ENCODE measurements at places on chromosomes 13 and 19.
A peak's percentile ranks its signal among the peaks of the same experiment; 100 is the strongest.

GRCh38 chr13:30038884-30039283 lies 188.5 kb upstream of the UBL3 start:
- no peak for DNase-seq

DNA sequence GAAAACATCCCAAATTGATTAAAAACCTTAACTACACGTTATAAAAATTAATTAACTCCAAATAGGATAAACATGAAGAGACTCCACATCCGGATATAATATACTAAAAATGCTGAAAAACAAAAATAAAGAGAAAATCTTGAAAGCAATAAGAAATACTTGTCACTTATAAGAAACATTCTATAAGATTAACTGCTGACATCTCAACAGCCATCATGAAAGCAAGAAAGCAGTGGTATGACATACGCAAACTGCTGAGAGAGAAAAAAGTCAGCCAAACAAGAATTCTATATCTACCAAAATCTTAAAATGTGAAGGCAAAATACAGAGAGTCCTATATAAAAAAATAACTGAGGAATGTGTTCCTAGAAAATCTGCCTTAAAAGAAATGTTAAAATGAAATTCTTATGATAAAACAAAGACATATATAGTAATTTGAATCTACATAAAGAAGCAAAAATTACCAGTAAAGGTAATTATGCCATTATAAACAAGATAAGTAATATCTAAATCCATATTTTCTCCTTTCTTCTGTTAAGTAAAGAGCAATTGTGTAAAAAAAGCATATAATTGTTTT lies 1851.1 kb downstream of the PCDH9 start:
- no peak for DNase-seq

DNA sequence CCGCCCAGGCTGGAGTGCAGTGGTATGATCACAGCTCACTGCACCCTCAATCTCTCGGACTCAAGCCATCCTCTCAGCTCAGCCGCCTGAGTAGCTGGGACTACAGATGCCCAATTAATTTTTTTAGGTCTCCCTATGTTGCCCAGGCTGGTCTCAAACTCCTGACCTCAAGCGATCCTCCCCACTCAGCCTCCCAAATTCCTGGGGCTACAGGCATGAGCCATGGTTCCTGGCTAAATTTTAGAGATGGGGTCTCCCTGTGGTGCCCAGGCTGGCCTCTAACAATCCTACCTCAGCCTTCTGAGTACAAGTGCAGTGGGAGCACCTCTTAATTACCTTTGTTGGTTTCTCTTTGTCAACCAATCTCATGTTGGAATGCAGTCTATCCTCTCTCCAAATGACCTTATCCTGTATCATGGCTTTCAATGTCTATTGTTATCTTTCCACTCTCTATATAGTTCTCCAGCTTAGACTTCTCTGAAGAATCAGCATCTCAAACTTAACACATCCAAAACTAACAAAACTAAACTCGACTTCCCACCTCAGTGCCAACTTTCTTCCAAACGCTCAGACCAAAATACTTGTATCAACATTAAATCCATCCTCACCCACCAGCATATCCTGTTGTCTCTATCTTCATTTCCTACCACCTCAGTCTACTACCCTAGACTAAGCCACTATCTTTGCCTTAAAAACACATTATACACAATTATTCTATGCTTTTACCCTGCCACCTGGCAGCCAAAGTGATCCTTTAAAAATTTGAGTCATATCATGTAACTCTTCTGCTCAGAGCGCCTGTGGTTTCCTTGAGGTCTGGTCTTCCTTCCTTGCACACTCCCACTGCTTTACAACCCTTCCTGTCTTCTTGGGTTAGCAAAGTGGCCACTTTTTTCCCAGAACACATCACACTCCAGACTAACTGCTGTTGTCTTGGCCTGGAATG lies 6.7 kb downstream of the TPT1 start:
- DNase-seq = peak; percentile 32

DNA sequence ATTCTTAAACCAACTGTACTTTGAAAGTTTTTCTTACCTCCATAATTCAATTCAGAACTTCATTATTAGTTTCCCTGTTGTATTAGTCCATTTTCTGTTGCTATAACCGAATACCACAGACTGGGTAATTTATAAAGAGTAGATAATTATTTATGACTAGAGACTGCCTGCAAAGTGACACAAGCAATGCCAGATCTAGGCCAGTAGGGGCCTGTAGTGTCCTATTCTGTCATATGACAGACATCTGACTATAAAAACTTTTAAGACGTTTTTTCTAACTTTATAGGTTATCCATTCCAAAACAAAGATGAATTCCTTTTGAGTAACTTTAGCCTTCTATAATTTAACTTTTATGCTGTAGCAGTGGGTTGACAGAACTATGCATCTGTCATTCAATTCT lies 2783.8 kb downstream of the PCDH9 start:
- DNase-seq = peak; percentile 7

- DNase-seq = peak; percentile 1
Measured at GRCh38 chr13:18212873-18213272, 968.8 kb downstream of the TUBA3C start.

GRCh38 chr13:31627097-31627845 lies 112.1 kb upstream of the RXFP2 start:
- no peak for DNase-seq

DNA sequence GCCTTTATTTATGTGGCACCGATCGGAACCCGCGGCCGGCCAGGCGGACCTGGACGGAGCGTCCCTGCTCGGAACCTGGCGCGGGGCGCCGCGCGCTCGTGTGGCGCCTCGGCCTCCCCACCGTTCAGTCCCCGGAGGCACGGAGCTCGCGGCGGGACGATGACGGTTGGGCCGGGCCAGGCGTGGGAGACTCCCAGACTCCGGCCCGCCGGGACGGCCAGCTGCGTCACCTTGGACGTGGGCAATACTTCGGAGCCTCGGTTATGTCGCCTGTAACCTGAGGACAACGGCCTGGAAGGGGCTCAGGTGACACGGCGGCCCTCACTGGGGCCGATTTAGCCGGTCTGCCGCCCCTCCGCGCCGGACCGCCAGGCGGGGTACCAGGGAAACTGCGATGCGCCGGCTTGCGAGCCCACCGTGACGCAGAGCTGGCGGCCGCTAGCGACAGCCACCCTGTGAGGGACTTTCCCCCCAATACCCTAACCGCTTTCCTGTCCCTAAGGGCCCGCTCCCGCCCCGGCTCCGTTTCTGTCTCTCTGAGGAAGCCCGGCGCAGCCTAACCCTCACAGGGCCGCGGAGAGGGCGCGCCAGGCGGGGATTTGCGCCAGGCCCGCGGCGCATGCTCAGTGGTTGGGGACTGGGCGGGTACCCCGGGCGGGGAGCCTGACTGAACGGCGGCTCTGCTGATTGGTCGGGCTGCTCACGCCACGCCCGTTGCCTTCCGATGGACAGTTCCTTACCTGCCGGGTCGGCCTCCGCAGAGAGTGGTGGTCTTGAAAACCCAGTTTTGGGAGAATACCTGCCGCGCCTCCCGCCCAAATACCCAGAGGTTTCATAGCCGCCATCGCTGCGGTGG lies 109.5 kb upstream of the DOCK9 start:
- DNase-seq = peak; percentile 84

GRCh38 chr19:46788968-46789338 lies 559 bp upstream of the SLC1A5 start:
- no peak for DNase-seq

- peak; percentile 62 for DNase-seq
Measured at GRCh38 chr13:33721724-33722123, 96.2 kb upstream of the RFC3 start.

GRCh38 chr13:112441779-112442310 lies 65.7 kb downstream of the SPACA7 start:
- DNase-seq = no peak

GRCh38 chr19:56141417-56141993 lies 418 bp downstream of the ZNF444 start:
- no peak for DNase-seq

GRCh38 chr13:38265132-38265497 lies 84.5 kb upstream of the UFM1 start:
- no peak for DNase-seq

DNA sequence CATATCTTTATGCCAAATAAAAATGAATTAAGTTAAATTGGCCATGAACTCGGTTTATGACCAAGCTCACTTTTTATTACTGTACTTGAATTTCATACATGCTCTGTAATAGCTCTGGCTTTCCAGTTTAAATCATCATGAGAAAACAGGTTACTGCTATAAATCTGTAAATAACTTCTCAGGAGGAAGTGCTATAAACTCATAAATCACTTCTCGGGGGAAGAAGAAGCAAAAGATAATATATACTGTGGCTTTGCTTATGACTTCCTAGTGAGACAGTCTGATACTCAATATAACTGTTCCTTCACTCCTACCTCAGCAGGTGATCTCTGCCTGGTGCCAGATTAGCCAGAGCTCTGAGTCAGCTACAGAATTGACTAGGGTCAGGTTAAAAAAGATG lies 12.5 kb downstream of the SUPT20H start:
- no peak for DNase-seq

DNA sequence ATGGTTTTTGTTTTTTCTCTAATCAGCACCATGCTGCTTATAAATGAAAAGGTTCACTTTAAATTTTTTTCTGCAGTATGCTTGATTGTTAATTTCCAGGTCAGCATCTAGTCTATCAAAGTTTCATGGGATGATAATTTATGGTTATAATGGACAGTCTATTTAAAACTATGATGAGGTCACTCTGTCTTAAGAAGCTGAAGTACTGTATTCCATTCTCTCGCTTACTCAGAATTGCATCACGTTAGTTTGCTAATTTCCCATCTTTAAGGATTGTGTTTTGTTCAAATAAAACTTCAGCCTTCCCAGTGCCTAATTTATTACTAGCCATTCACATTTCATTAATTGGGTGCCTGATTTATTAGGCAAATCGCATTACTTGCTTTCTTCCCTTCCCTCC lies 94.3 kb downstream of the GPC6 start:
- peak; percentile 7 for DNase-seq

- no peak for DNase-seq
Measured at GRCh38 chr19:50419580-50420035, 870 bp downstream of the SPIB start.

GRCh38 chr19:13938301-13939064 lies at the start of gene PODNL1:
Gene PODNL1, minus strand, starts transcription at chr19:13938417. Its CDS starts 236 bp downstream, at chr19:13938181.
- no peak for DNase-seq

DNA sequence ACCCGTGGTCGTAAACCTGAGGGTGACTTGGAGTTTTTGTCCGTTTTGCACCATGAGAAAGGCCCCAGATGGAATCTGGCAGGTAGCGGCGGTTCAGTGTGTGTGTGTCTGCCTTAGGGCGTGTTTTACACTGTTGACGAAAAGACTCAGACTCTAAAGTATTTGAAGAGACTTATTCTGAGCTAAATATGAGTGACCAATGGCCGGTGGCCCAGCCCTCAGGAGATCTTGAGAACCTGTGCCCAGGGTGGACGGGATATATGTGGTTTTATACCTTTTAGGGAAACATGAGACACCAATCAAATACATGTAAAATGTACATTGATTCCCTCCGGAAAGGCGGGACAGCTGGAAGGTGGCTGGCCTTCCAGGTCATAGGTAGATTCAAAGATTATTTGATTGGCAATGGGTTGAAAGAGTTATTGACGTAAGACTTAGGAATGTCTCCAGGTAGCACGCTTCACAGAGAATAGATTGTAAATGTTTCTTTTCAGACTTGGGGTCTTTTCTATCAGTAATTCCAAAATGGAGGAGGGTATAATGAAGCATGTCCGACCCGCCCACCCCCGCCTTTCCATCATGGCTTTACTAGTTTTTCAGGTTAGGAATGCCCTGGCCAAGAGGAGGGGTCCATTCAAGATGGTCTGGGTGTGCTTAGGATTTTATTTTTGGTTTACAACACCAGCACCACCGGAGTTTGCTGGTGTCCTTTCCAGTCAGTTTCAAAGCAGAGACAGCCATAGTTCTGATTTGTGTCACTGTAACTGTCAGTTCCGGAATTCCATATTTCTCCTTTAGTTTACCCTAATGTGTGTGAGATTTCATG lies 1.0 kb upstream of the ZNF529 start:
- DNase-seq = peak; percentile 36

GRCh38 chr19:15126131-15126910 lies 19.1 kb downstream of the SYDE1 start:
- DNase-seq = no peak

DNA sequence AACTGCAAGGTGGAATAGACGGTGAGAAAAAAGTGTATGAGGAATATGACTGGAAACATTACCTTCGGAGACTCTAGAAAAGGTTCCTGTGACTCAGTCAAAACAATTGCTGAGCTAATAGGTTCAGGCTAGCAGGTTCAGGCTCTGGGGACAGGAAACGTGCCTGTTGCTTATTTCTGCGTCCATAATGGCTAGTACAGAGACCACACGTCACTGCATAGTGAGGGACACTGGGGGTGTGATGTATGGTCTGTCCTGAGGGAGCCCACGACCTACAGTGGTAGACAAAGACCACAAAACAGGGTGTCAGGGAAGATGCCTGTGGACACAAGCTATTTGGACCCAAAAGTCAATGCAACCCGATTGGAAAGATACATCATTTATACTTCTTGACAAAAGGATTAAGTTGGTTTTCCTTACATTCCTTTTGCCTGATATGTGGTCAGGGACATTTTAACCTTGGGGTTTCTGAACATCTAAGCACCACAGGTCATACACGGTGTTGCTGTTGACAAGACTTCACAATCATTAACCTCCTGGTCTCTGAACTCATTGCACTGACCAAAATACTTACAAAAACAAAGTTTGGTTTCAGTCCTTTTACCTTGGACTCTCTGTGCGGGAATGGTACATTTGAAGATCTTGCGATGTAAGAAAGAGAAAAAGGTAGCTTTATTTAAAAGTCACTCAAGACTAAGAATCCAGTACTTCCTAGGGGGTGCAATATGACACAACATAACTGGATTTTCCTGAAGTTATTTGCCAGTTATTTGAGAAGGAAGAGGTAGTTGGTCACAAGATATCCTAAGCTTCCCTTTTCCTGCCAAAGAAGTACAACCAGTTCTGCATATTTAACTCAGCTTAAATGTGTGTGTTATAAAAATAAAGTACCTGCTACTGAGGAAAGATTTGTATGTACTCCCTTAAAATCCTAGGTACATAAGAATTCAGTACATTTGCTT lies 20.0 kb downstream of the CRYL1 start:
- DNase-seq = no peak

GRCh38 chr19:29866011-29866410 lies 54.2 kb downstream of the CCNE1 start:
- no peak for DNase-seq

GRCh38 chr13:73018336-73018735 lies 40.5 kb upstream of the KLF5 start:
- peak; percentile 50 for DNase-seq

DNA sequence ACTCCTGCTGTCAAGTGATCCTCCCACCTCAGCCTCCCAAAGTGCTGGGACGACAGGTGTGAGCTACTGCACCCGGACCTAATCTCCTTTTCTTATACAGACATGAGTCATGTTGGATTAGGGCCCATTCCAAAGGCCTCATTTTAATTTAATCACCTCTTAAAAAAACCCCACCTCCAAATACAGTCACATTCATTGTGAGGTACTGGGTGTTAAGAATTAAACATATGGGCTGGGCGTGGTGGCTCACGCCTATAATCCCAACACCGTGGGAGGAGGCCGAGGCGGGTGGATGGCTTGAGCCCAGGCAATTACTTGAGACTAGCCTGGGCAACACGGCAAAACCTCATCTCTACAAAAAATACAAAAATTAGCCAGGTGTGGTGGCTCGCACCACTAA lies 46.6 kb downstream of the PIN1 start:
- peak; percentile 61 for DNase-seq

- DNase-seq = no peak
Measured at GRCh38 chr19:848386-848921, 3.6 kb upstream of the ELANE start.

- no peak for DNase-seq
Measured at GRCh38 chr19:49165111-49165750, 7.6 kb downstream of the TRPM4 start.

- DNase-seq = no peak
Measured at GRCh38 chr13:48849515-48849914, 126.2 kb upstream of the FNDC3A start.

Measured in foreskin keratinocyte (primary cell).